Fibroblast of skin of back (primary cell): ENCODE measurements at places on chromosomes 4 and X.

GRCh38 chr4:90951037-90951436, 823.8 kb downstream of the CCSER1 start:
- DNase-seq, result peak; percentile 22

DNA sequence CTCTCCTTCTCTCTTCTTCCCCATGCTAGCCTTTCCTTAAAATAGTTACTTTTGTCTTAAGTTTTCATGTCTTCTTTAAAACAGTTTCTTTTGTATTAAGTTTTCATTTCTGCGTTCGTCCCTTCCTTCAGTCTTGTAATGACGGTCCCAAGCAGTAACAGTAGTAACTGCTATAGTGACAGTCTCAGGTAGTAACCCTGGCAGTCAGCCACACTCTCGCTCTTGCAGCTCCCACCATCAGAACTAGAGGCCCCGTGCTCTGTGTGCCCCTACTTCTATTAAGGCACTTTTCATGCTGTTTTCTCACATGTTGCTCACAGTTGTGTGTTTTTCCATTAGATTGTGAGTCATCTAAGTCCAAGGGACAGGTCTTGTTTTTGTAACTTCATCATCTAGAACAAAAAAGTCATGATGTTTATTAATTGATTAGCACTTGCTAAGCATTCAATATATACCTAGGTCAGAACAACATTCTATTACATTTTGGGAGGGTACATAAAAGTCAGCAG, 49.3 kb downstream of the C4orf33 start:
- DNase-seq, result no peak

DNA sequence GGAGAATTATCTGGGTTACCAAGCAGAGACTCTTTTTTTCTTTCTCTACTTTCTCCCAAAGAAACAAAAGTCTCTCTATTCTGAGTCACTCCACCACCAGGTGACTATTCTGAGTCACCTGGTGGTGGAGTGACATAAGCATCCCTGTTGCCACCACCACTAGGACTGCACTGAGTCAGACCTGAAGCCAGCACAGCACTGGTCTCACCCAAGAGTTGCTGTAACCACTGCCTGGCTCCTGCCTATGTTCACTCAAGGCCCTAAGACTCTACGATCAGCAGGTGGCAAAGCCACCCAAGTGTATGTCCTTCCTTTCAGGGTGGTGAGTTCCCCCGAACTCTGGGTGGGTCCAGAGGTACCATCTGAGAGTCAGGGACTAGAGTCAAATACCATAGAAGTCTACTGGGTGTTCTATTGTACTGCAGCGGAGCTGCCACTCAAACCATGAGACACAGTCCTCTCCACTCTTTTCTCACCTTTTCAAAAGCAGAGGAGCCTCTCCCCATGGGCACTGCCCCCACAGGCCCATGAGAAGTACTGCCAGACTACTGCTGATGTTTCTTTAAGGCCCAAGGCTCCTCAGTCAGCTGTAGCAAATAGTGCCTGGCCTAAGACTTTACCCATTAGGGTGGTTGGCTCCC, 209.6 kb upstream of the IRS4 start:
- no peak for DNase-seq

DNA sequence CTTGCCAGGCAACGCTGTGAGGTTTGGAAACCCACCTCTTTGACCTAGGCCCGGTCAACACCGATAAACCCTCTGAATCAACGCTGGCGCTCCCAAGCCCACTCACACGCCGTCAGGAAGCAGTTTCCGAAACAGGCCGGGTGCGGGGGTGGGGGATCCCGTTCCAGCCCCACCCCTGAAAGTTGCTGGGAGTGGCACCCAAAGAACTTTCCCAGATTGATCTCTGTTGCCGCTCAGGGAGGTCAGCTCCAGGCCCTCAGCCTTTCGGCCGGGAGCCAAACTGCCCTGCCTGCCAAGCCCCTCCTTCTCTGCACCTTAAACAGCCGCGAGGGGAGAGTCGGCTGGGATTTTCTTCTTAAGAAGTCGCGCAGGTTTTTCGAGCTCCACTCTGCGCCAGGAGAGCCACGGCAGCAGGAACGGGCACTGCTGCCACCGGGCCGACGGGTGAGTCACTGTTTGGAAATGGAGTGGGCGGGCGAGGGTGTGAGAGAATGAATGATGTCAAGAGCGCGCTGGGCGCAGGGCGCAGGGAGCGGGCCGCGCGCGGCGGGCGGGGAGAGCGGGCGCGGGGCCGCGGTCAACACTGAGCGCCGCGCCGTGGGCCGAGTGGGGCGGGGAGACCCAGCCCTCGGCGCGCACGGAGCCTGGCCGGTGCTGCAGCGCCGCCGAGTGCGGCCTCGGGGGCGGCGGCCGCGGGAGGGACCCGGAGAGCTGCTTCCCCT, at the start of gene SGMS2:
Gene SGMS2, plus strand, starts transcription at position 583 of the 722 bp plus-strand sequence. CDS start 70,622 bp downstream, outside the sequence.
- peak; percentile 93 for DNase-seq

- peak; percentile 90 for DNase-seq
Measured at GRCh38 chr4:99968330-99968729, 18.3 kb upstream of the H2AZ1 start.

DNA sequence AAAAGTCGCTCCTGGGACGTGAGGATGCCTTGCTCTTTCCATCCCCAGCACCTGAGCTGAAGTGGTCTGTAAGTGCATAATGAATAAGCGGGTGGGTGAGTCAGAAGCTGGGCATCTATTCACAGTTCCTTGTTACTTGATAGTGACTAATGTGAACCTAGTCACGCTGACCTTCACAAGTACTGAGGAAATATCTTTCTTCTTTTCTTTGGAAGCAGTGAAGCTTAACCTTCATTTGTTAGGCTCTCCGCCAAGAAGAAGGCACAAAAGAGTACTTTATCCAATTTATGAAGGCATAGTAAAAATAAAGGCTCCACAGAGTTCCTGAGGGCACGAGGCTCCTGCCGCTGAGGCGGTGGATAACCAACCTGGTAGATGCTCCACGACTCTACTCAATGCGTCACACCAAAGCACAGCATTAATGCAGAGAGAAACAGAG, 475.7 kb upstream of the SLIT2 start:
- peak; percentile 82 for DNase-seq

- no peak for DNase-seq
Measured at GRCh38 chr4:2591189-2591588, 54.7 kb downstream of the FAM193A start.

GRCh38 chrX:71393919-71394318, 27.8 kb downstream of the TAF1 start:
- DNase-seq, result no peak

GRCh38 chr4:55253948-55254593, 92.0 kb upstream of the SRD5A3 start:
- DNase-seq, result no peak

DNA sequence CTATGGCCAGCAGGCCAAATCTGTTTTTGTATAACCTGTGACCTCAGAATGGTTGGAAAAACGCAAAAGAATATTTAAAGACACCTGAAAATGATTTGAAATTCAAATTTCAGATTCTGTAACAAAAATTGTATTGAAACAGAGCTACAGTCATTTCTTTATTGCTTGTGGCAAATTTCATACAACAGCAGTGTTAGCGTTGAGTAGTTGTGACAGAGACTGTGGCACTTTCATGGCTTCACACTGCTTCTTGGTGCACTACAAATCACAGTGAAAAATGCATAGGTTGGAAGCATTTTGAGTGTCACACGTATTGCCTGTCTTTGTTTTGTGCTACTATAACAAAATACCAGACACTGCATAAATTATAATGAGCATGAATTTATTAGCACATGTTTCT, 12.2 kb upstream of the PARM1 start:
- DNase-seq, result no peak

DNA sequence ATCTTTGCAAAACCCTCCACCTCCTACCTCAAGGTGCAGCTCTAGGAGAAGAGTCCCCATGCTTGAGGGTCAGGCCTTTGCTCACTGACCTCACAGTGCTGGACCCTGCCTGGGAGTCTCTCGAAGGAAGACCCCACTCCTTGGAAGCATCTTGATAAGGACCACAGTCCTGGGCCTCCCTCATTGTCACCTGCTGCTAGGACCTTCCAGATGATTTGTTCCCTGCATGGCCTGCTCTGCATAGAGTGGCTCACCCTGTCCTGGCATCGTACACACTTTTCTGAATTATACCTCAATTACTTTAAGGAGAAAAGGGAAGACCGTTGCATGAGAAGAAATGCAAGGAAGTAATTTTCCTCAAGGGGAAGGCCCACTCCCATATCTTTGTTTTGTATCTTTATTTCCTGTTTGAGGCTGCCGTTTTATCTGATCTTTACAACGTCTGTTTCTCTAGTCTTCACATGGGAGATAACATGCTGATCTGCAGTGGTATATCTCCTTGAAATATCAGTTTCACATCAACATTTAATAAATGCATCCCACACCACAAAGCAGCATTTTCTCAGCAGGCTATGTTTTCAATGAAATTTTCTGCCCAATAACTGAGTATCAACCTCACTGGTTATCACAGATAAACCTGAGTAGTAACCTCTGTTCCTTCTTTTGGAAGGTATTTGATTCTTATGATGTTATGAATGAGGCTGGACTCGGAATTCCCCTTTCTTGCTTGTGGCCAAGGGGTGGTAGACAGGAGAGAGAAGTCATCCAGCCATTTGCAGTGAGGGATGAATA, 15.0 kb upstream of the AKAP17A start:
- DNase-seq, result no peak

GRCh38 chr4:74583089-74583700, 138.3 kb downstream of the AREG start:
- no peak for DNase-seq

GRCh38 chrX:24150898-24151297, 1.4 kb downstream of the ZFX start:
- DNase-seq, result no peak

DNA sequence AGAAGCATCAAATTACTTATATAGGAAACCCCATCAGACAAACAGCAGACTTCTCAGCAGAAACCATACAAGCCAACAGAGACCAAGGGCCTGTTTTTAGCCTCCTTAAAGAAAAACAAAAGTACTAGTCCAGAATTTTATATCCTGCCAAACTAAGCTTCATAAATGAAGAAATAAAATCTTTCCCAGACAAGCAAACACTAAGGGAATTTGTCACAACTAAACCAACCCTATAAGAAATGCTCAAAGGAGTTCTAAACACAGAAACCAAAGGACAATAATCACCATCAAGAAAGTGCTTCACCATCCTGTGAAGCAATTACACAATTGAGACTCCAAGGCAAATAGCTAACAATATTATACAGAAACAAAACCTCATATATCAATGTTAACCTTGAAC, 238.6 kb downstream of the NKX6-1 start:
- no peak for DNase-seq

GRCh38 chr4:28948501-28948900, 1771.7 kb upstream of the PCDH7 start:
- DNase-seq, result no peak

DNA sequence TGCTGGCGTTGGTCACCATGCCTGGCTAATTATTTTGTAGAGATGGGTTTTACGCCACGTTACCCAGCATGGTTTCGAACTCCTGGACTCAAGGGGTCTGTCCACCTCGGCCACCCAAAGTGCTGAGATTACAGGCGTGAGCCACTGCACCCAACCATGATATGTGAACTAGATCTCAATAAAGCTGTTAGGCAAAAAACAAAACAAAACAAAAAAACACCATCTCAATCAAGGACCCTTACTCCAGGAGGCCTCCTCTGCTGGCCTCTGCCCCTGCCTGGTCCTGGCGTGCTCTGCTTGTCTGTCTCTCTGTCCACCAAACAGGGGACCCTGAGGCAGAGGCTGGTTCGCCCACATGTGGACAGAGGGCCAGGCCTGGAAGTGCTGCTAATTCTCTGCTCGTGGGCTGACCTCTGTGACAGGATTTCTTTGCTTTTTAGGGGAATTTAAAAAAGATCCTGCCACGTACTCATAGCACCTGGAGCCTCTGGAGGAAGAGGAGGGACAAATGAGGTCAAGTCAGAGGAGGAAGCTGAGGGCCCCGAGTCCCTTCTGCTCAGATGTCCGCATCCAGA, 32.7 kb upstream of the WFS1 start:
- DNase-seq, result no peak

- no peak for DNase-seq
Measured at GRCh38 chrX:138057883-138058282, 492.0 kb downstream of the ZIC3 start.

DNA sequence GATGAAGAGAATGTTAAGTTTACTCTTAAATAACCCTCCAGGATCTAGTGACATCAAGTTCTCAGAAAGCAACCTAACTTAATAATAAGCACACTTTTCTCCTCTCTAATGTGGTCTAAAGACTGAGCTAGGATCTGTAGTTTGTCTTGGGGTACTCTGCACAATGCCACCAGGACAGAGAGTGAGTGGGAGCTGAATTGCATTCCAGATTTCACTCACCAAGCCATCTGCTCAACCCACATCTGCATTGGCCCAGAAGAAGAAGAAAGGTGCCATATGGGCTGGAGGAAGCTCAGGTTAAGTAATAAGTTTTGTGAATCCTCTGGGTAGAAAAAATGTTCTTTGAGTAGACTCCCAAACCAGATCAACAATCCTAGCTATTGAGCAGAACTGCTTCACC, 384.6 kb downstream of the PPP3CA start:
- no peak for DNase-seq
